ENCODE measurements at places on chromosomes 7 and 10.

GRCh38 chr7:10412422-10413019, 561.2 kb upstream of the PHF14 start:
- no peak for DNase-seq

DNA sequence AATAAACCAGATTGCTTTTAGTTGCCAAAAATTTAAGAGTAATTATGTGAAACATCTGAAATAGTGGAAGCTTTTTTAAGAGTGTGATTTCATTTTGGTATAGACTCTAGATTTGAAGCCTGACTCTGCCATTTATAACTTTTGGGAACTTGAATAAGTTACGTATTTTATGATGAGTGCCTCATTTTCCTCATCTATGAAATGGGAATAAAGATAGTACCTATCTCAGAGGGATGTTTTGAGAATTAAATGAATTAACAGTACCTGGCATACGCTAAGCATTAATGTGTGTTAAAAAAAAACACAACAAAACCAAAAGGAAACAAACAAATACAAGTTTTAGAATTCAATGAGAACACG, 12.9 kb downstream of the PRKAR2B start:
- DNase-seq, result no peak

- no peak for DNase-seq
Measured at GRCh38 chr7:72334066-72334465, 78.1 kb downstream of the CALN1 start.

GRCh38 chr7:34227525-34227924, 322.2 kb downstream of the BMPER start:
- DNase-seq, result no peak

DNA sequence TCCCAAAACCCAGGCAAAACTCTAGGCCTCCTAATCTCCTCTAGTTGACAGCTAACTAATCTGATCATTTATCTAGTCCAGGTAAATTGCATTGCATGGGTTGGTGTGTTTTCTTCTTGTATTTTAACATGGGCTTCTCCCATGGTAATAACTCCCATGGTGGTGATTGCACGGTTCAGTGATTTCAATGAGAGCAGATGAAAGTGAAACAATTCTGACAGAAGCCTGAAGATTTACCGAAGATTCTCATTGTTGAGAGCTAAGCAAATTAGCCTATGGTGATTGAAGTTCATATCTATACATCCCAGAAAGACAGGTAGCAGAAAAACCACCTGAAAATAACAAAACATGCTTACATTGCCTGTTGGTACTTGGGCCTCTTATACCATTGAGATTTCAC, 26.6 kb upstream of the LIPN start:
- no peak for DNase-seq

DNA sequence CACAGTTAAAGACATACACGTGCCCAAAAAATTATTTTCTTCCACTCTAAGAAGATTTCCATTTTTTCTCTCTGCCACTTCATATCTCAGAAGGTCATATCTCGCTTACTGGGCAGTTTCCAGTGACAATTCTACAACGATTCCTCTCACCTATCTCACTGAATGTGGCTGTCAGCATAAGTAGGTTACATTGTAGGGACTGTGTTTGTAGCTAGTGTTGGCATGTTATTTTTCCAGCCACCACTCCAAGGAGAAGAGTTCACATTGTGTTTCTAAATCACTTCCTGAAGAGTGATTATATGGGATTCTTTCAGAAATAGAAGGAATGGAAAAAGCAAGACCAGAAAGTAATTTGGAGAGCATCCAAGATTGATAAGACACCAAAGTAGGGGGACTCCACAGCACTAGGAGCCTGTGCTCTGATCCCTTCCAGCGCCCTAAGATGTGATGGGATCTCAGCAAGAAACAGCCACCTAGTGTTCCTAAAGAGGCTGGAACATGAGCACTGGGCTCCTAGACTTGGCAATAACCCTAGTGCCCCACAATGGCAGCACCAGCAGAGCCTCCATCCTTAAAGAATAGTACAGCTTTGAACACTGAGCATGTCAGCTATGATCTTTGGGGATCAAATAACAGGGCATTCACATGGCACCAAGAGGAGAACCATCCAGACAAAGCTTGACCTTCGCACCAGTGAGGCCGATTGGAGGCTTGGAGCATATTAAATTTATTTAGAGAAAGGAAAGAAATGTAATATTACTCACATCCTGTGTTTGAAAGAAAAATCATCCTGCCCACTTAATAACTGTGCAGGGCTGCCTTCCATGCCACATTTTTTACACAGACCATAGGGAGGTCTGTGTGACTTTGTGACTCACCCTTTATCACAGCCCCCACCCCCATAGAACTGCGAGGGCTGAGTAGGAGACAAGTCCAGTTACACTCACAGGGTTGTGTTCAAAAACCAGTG, 51.8 kb downstream of the CAV1 start:
- peak; percentile 98 for DNase-seq

- peak; percentile 41 for DNase-seq
Measured at GRCh38 chr10:14952851-14953423, 959 bp downstream of the DCLRE1C start.

GRCh38 chr10:58821752-58822056, 309.0 kb downstream of the BICC1 start:
- no peak for DNase-seq

- peak; percentile 5 for DNase-seq
Measured at GRCh38 chr7:140176122-140176701, 571 bp downstream of the KDM7A start.

- peak; percentile 56 for DNase-seq
Measured at GRCh38 chr7:85829817-85830432, 643.1 kb upstream of the SEMA3D start.

DNA sequence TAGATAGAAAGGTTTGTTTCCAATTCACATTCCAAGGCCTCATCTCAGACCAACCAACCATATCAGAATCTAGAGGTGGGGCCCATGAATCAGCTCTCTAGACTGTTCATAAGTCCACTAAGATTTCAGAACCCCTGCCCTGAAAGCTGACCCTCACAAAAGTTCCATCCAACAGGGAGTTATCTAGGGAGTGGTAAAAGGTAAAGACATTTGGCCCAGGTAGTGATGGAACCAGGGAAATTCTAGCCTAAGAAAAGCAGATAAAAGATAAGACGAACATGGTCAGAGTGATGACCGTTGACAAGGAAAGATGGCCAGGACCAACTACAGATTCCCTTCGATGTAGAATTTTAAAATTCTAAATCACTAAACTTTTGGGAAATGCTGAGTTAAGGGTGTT, 198.0 kb upstream of the NEBL start:
- DNase-seq, result no peak

GRCh38 chr10:133394064-133394663, at the start of gene MTG1:
Gene MTG1, plus strand, starts transcription at chr10:133394157. Its CDS starts 64 bp downstream, at chr10:133394221.
- peak; percentile 91 for DNase-seq

GRCh38 chr7:99997545-99998137, 17.8 kb upstream of the ZKSCAN1 start:
- peak; percentile 59 for DNase-seq

DNA sequence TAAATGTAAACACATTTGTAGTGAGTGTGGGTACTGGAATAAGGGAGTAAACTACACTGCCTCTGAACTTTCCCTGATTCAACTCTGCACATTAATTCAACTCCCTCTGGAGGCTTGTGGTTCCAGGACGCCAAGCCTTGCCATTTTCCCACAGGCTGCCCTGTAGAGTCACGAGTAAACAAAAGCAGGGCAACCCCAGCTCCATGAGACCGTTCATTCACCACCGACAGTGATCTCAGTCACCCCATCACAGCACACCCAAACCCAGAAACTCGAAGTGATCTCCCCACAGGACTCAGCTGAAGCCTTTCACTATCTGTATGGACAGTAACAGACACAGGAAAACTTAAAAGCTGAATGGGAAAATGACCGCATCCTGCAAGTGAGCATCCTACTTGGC, 218.8 kb upstream of the FRMD4A start:
- DNase-seq, result no peak

- DNase-seq, result no peak
Measured at GRCh38 chr10:66982792-66983474, 57.1 kb downstream of the LRRTM3 start.

DNA sequence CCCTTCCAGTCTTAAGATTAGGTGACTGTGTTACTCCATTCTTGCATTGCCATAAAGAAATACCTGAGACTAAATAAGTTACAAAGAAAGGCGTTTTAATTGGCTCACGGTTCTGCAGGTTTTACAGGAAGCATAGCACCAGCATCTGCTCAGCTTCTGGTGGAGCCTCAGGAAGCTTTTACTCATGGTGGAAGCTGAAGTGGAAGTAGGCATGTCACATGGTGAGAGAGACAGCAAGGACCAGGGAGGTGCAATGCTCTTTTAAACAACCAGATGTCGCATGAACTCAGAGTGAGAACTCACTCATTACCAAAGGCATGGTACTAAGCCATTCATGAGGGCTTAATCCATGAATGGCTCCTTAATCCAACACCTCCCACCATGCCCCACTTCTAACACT, 34.0 kb upstream of the TMEM273 start:
- DNase-seq, result no peak

DNA sequence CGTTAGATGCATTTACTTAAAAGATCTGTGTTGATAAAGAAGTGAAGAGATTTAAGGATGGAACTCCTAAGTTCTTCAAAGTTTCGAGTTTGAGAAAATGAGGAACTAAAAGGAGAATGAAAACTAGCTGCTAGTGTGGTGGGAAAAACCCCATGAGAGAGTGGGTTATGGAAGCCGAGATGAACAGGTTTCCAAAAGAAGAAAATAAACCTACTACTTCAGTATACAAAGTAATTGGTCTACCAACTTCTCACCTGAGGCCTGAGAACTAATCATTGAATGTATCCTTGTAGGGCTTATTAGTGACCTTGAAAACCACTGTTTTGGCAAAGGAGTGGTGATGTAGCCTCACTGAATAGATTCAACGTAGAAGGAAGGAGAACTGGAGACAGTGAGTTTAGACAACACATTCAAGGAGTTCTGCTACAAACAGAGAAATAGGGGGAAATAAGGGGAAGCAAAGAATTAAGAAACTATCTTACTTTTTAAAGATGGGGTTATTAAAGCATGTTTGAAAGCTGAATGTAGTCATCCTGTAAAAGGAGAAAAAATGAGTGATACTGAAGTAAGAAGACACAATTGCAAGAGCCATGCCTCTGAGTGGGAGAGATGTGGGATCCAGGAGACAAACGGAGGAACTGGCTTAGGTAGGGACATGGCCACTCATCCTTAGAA, 50.8 kb downstream of the CH25H start:
- DNase-seq, result no peak

DNA sequence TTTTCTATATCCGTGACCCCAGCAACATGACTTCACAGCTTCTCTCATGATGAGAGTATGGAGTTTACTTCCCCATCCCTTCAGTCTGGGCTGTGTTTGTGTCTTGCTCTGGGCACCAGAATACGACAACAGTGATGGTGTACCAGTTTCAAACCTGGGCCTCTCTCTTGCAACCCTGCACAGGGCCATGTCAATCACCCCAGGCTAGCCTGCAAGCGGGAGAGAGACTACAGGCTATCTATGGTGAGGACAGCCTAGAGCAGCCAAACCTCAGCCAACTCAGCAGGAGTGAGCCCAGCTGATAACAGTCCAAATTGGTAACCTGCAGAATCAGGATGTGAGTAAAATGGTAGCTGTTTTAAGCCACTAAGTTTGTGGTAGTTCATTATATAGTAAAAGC, 235.8 kb downstream of the CHCHD3 start:
- DNase-seq, result no peak

- DNase-seq, result no peak
Measured at GRCh38 chr7:116041615-116042014, 11.1 kb upstream of the TFEC start.

- no peak for DNase-seq
Measured at GRCh38 chr7:151665368-151665767, 145.7 kb upstream of the RHEB start.

DNA sequence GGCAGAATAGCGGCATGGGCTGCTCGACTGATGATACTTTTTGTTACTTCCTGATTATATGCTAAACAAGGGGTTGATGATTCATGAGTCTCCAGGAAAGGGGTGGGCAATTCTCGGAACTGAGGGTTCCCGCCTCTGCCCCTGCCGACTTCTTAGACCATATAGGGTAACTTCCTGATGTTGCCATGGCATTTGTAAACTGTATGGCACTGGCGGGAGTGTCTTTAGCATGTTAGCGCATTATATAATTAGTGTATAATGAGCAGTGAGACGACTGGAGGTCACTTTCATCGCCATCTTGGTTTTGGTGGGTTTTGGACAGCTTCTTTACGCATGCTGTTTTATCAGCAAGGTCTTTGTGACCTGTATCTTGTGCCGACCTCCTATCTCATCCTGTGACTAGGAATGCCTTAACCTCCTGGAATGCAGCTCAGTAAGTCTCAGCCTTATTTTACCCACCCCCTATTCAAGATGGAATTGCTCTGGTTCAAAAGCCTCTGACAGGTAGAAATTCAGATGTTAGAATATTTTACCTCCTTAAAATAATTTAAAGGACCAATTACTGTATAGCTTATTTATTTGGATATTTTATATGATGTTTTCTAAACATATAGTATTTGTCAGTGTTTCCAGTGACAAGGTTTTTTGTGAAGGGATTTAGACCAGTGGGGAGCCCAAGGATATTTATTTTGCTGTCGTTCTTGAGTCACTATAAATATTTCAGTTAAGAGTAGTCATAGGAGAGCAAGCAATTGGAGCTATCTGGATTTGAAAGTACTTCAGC, 90.1 kb upstream of the PIK3CG start:
- DNase-seq, result no peak

DNA sequence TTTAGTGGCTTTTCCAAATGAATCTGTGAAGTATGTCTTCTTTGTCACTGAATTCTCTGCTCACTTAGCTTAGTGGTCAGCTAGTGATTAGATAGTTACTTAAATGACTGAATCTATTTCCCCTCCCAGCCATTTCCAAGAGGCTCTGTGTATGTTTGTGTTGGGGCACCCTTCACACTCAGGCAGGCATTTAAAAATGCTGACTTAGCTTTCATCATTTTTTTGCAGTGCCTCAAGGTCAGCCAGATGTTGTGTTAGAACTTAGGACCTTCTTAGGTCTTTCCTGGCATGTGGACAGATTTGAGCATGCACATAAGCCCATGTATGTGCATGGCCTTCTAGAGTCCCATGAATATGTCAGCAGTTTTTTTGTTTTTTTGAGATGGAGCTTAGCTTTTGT, 25.4 kb upstream of the HHEX start:
- no peak for DNase-seq

DNA sequence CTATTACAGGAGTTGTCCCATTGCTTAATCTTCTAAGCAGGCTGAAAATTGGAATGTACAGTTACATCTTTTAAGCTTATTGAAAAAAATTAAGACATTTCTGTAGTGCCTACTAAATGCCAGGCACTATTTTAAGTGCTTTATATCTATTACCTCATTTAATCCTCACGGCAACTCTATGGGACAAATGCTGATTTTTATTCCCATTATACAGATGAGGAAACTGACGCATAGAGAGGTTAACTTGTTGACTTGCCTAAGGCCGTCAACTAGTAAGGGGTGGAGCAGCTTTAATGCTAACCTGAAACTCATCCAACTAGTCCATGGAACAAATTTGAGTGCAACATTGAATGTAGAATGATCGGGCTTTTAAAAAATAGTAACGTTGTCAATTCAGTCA, 2.5 kb downstream of the ZKSCAN1 start:
- DNase-seq, result no peak

GRCh38 chr7:25979605-25980004, 172.4 kb upstream of the NFE2L3 start:
- no peak for DNase-seq

- no peak for DNase-seq
Measured at GRCh38 chr7:139362981-139363380, 3.3 kb downstream of the LUC7L2 start.

GRCh38 chr7:51138123-51139085, 178.2 kb downstream of the COBL start:
- no peak for DNase-seq

- DNase-seq, result peak; percentile 90
Measured at GRCh38 chr10:79139124-79139835, 70.5 kb downstream of the ZMIZ1 start.

Measured in foreskin fibroblast (primary cell).